ENCODE measurements at places on chromosomes 7 and 10. TPM values are rescaled to one million over a fixed set of nuclear protein-coding genes. Genes with fewer than 3 reads are reported as not detected.

PTPRN2 gene
- not detected for total RNA-seq

UPK3BL2 gene
- total RNA-seq: 4.7 TPM

CTNNA3 gene
- total RNA-seq: not detected

TMEM270 gene
- total RNA-seq: not detected

ANKRD7 gene
- total RNA-seq: 0.86 TPM

DPYSL4 gene
- 0.86 TPM for total RNA-seq

BMI1 gene
- total RNA-seq: 43.2 TPM

IQUB gene
- 0.43 TPM for total RNA-seq

NXPH1 gene
- total RNA-seq: not detected

LBX1 gene
- total RNA-seq: not detected

CCZ1 gene
- total RNA-seq: 73.1 TPM

JMJD1C gene
- 98.4 TPM for total RNA-seq

MOGAT3 gene
- total RNA-seq: not detected

SPDYE8 gene
- not detected for total RNA-seq

GNG11 gene
- 83.1 TPM for total RNA-seq

HMX2 gene
- total RNA-seq: not detected

BHLHA15 gene
- not detected for total RNA-seq

HNRNPH3 gene
- 22.9 TPM for total RNA-seq

ADAM8 gene
- 7.8 TPM for total RNA-seq

CREM gene
- 26.7 TPM for total RNA-seq

PAOX gene
- total RNA-seq: 6.4 TPM

GLI3 gene
- total RNA-seq: 4.3 TPM

EBLN1 gene
- not detected for total RNA-seq

FOXI2 gene
- not detected for total RNA-seq

SPDYE17 gene
- total RNA-seq: not detected

ACBD7 gene
- 1.3 TPM for total RNA-seq

GRM3 gene
- not detected for total RNA-seq

CALML5 gene
- not detected for total RNA-seq

NKX2-3 gene
- total RNA-seq: not detected

GARIN1A gene
- 0.64 TPM for total RNA-seq

ZNF735 gene
- total RNA-seq: not detected

PTF1A gene
- not detected for total RNA-seq

HOXA1 gene
- 0.32 TPM for total RNA-seq

NUTM2E gene
- under 0.01 TPM for total RNA-seq

TDRD1 gene
- total RNA-seq: 0.64 TPM

AOAH gene
- total RNA-seq: not detected

CDNF gene
- total RNA-seq: 1.3 TPM
